NT2/D1 (cell line): ENCODE measurements at places on chromosomes 6 and 20.

DNA sequence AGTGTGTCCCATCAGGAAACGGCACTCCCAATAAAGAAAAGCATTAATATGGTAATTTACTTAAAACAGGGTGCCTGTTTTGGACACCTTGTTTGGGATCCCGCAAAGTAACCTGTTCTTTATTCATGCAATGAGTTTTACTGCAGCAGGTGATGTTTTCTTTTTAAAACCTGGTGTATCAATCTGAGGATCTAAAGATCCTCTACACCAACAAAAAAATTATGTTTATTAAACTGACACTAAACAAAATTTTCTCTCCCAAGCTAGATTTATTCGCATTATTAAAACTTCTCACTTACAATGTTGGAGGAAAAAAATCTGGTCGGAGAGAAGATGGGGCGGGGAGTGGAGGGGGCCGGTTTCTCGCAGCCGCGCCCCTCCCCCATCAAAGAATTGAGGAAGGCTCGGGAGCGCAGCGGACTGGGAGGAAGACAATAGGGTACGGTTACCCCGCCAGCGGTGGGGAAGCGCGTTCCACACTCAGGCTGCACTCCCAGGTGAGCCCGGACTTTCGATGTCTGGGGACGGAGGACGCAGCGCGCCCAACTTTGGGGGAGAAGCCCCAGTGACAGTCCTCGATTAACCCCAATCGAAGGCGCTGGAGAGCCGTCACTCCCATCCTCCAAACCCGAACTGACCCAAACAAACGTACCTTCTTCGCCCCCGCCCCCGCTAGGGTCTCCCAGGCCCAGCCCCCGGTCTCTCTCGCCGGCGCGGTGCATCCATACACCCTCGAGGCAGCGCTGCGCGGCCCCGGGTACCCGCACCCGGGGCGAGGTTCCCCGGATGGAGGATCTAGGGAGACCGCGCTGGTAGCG is 1.3 kb downstream of the CD24 start:
- no peak for DNase-seq

DNA sequence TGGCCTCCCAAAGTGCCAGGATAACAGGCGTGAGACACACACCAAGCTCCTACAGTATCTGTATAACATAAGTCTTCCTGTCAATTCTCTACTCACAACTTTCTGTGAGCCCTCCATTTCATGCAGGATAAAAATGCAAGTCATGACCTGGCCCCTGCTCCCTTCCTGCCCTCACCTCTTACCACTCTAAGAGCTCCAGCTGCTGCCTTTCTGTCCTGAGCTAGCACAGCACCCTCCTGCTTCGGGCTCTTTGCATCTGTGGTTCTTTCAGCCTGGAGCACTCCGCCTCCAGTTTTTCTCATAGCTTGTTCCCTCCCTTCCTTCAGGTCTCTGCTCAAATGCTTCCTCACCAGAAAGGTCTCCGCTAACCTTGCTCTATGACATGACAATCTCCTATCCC is 23.7 kb upstream of the TRPC4AP start:
- DNase-seq = no peak

- no peak for DNase-seq
Measured at GRCh38 chr6:15615802-15616201, 47.0 kb downstream of the DTNBP1 start.

DNA sequence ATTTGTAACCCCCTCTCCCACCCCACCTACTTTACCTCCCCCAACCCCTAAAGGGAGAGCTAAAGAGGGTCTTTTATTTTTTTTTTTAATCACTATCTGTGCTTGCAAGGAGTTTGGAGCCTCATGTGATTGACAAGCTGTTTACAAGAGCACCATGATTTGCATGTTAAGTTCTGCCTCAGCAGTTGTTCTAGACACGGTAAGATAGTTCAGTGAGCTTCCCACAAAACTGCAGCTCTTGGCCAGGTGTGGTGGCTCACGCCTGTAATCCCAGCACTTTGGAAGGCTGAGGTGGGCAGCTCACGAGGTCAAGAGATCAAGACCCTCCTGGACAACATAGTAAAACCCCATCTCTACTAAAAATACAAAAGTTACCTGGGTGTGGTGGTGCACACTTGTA is 5.0 kb upstream of the PXDC1 start:
- DNase-seq = no peak

- DNase-seq = no peak
Measured at GRCh38 chr6:6154335-6154734, 147.6 kb upstream of the NRN1 start.

GRCh38 chr20:63495741-63496595 is 2.9 kb downstream of the EEF1A2 start:
- no peak for DNase-seq

DNA sequence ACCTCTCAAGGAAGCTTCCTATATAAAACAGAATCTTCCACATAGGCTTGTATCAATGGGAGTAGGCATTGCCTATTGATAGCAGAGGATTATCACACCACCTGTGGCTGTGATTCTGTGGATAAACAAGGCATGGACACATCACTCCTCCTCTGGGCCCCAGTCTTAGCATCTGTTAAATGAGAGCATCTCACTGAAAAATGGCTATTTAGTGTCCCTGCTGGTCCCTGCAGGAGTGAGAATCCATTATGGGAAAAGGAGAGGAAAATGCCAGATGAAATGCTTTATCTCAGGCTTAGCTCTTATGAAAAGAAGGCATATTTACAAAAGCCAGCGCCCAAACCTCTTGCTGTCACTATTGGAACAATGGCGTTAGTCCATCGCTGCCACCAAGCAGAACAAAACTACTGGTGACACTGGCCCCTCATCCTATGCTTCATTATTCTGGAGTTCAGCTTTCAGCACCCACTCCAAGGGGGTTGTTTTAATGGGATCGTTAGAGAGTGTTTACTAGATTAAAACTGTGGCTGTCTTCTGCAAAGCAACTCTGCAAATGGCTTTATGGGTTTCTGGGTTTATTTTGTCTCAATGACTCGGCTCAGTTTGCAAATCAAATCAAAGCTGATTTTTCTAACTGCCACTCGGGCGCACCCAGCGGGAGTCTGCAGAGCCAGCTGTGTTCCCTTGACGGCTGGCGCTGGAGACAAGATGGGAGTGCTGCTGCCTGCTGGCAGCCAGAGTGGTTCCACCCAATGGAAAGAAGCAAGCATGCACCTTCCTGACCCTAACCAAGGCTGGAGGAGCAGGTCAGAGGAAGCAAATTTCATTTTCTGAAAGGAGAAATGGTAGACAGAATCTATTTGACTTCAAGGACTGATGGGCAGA is 658.8 kb upstream of the CHD6 start:
- DNase-seq = no peak
